ENCODE measurements at places on chromosomes 5 and 9.

DNA sequence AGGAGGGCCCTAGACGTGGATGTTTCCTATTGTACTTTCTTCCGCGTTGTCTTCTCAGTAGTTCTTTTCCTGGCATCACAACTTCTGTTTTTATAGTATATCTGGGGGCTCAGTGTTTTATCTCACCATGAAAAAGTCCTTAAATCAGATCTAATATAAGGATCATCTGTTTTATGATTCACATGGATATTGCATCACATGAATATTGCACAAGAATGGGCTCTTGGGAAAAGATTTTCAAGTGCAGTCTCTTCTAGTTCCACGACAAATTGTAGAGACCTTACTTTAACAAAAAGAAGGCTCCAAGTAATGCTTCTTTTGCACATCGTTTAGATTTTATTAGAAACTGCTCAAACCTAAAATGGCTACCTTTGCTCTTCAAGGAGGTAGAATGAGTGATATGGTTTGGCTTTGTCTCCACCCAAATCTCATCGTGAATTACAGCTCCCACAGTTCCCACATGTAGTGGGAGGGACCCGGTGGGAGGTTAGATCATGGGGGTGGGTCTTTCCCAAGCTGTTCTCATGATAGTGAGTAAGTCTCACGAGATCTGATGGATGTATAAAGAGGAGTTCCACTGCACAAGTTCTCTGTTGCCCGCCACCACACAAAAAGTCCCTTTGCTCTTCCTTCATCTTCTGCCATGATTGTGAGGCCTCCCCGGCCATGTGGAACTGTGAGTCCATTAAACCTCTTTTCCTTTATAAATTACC lies 53.7 kb upstream of the FAM120A start:
- no peak for DNase-seq

GRCh38 chr5:34599471-34600117 lies 56.5 kb upstream of the RAI14 start:
- no peak for DNase-seq

DNA sequence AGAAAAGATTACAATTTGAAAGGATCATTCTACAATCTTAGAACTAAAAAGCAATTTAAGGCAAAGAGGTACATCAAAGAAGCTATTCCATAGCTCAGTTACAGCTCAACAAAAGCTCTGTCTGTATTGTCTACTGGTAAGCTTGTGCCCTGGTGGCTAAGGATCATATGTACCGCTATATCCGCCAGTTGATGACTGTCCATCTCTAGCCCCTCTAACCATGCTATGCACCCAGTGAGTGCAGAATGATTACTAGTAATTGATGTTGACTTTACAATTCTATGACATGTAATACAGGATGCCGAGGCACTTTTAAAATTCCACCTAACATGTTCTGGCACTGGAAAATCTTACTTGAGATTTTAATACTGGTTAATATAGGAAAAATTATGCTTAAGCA lies 13.1 kb downstream of the LOX start:
- no peak for DNase-seq

DNA sequence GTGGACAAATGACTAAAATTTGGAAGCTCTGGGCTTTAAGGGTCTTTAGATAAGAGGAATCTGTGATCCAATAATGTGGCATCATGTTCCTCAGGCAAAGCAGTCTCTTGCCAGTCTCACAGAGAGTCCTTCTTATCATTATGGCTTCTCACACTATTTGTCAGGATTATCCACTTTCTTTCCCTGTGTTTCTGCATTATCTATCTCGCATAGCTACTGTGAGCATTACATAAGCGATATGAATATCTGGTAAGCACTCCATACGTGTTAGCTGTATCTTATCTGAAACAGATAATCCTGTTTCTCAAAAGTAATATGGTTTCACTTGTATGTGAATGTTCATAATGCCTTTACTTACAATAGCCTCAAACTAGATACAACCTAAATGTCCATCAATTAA lies 9.6 kb downstream of the MCC start:
- DNase-seq: no peak

DNA sequence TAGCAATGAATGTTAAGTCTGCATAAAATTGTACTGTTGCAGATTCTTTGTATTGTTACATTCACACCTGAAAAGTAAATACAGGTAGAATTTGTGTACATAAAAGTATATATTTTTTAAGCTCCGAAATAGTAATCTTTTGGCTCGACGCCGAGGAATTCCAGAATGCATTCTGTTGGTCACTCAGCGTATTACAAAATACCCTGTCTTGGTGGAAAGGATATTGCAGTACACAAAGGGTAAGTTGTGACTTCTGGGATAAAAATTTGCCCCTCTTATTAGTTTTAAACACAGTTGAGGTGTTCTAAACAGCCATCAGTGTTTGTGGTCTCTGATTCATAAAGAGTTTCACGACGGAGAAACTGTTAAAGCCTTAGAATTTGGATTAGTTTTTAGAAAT lies 257.6 kb downstream of the ARHGEF28 start:
- DNase-seq: no peak

DNA sequence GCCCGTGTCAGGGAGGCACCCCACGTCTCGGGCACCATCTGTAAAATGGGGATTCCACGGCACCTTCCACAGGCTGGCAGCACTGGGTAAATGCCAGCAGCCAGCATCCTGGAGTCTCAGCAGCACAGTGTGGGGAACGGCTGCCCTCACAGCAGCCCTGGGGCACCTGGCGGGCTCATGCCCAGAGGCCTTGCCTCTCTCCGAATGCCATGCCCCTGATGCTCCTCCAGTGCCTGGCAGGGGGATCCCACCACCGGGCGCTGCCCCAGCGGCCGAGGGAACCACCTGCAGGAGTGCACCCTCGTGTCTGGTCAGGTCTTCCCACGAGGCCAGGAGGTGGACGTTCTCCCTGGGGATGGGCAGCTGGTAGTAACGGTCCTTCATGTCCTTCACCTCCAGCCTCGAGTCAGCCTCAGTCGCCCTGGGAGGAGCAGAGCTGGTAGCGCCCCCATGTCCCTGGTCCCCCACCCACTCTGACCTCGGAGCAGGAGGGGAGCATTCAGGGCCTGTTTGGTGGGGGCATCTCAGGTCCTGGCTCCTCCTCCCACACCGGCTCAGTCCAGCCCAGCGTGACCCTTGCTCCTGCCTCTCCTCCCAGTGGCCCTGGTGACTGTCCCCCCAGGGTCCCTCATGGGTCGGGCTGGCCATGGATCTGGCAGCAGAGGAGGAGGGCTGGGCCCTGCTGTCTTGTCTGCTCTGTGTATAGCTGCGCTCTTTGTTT lies 49.9 kb upstream of the NRARP start:
- no peak for DNase-seq

DNA sequence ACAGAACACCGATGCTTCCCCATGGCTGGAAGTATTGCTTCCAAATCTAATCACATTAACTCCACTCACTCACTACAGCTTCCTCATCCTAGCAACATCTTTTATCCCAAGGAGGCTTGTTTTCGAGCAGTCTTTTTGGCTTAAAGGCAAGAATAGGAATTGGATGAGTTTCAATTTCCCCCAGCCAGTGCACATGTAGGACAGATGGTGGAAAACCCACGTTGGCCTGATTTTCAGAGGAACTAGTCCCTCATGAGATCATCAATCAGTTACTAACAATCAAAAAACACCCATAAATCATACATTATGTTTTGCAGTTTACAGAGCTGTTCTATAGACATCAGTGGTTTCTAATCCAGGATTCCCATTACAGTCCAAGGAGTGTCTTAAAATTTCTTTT lies 48.5 kb upstream of the AGXT2 start:
- no peak for DNase-seq

DNA sequence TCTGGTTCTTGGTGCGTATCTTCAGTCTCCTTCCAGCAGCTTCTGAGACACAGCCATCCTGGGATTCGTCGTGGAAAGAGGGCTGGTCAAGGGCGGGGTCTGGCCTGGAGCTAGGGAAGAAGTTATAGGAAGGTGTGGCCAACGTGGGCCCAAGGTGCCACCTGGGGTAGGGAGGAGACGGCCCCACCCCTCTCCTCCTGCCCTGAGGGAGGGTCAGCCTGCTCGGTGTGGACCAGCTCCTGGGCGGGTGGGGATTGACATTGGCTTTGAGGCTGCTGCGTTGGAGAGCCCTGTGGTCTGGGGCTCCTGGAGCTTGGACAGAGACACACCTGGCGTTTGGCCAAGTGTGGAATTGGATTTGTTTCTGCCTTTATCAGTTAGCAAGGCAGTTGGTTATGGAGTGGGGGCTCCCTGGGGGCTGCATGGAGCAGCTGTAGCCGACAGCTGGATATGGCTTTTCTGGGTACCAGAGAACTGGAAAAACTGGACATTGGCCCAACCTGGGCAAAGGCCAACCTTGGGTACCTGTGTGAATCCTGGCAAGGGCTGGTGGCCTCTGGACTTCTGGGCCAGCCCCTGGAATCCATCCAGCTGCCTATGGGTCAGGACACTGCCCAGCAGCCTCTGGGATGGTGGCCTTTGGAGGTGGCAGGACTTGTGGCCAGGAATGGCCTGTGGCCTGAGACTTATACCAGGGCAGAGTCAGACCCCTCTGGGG lies 75.7 kb upstream of the PPP1R26 start:
- no peak for DNase-seq

DNA sequence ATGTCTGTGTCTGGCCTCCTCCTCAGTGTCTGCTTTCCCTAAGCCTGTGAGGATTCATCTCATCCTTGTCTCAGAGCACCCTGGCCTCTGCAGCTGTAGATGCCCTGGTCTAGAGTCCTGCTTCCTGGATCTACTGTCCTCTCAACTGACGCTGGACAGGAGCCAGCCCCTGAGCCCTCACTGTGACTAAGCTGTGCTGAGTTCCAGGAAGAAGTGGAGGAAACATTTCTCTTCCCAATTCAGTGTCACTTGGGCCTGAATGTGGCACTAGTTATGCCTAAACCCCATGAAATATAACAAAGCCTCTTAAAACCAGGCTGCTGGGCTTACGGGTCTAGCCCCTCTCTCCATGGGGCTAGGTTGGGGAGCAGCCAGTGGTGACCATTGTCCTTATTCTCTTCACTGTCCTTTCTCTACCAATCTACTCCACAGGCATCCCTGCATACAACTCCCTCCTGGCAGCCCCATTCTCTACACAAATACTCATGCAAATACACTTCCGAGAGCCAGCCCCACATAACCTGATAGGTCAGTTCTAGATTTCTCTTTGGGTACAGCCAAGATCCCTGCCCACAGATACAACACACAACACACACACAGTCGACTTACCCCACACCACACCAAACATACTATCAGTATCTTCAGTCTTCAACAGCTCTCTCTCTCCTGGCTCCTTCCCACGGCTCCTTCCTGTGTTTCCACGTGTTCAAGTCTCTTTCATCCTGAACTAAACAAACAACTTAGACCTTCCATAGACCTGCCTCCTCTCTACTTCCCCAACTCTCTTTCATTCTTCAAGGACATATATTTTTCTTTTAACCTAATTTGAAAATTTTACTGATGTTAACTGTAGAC lies 220.8 kb downstream of the SNX18 start:
- no peak for DNase-seq

DNA sequence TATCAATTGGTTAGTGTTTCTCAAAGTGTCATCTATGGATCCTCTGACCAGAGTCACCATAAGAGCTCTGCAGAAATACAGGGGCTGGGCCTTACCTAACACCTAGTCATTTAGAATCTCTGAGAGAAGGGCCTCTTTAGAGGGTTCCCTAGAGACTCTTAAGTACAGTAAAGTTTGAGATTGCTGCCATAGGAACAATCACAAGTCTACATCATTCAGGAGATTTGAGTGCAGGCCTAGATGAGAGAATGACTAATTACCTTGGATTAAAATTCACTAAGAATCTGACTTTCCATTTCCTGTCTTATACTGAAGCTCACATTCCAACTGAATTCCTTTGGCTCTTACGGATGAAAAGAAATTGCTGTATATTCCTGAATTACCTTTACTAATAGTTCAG lies 182.1 kb upstream of the PTGER4 start:
- no peak for DNase-seq

- DNase-seq: no peak
These were observed 46.1 kb upstream of the RAI14 start for GRCh38 chr5:34609951-34610441.

- no peak for DNase-seq
These were observed 32.6 kb upstream of the ACOT12 start for GRCh38 chr5:81426359-81427030.

- DNase-seq: no peak
These were observed 23.4 kb downstream of the UBE2R2 start for GRCh38 chr9:33840381-33840780.

DNA sequence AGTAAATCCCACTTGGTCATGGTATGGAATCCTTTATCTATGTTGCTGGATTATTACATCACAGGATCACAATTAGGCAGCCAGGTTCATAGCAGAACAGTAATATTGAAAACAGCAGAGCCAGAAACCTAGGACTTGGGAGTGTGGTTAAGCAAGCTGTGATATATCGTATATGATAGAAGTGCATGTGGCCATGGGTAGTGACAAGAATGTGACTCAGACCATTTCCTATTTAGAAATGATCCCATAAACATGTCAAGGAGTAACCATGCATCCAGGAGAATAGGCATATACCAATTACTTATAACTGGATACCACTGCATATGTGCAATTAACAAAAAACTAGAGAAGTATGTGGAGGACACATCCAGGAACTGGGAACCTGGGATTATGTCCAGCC lies 31.2 kb downstream of the AMBP start:
- no peak for DNase-seq

DNA sequence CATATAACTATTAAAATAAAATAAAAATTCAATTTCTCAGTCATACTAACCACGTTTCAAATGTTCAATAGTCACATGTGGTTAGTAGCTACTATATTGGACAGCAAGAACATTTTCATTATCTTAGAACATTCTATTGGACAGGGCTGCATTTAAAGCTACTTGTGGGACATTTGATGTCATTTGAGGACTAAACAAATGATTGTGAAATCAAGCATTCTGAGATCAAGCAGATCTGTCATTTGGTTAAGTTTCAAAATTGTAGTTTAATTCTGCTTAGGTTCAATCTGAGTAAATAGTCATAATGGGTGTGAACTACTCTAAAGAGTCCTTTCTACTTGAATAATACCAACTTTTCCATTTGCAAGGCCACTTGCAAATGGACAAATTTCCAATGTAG lies 226.9 kb upstream of the C9orf72 start:
- no peak for DNase-seq

GRCh38 chr9:131739133-131739958 lies 530 bp downstream of the RAPGEF1 start:
- DNase-seq: peak; percentile 69

DNA sequence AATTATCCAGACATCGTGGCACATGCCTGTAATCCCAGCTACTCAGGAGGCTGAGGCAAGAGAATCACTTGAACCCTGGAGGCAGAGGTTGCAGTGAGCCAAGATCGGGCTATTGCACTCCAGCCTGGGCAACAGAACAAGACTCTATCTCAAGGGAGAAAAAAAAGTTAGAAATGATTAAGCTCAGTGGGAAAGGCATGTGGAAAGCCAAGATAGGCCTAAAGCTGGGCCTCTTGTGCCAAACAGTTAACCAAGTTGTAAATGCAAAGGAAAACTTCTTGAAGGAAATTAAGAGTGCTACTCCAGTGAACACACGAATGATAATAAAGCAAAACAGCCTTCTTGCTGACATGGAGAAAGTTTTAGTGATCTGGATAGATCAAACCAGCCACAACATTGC lies 43.0 kb downstream of the TBCA start:
- no peak for DNase-seq

GRCh38 chr9:105319202-105319813 lies 74.9 kb downstream of the SLC44A1 start:
- no peak for DNase-seq

GRCh38 chr9:79046401-79046800 lies 525.4 kb upstream of the TLE4 start:
- no peak for DNase-seq

- DNase-seq: no peak
These were observed 188.4 kb downstream of the GLIS3 start for GRCh38 chr9:4111233-4112008.
